ENCODE measurements at places on chromosomes 11 and 22.
A peak's percentile ranks its signal among the peaks of the same experiment; 100 is the strongest.

GRCh38 chr22:44995105-44995514, 14.7 kb downstream of the PHF21B start:
- DNase-seq = no peak

DNA sequence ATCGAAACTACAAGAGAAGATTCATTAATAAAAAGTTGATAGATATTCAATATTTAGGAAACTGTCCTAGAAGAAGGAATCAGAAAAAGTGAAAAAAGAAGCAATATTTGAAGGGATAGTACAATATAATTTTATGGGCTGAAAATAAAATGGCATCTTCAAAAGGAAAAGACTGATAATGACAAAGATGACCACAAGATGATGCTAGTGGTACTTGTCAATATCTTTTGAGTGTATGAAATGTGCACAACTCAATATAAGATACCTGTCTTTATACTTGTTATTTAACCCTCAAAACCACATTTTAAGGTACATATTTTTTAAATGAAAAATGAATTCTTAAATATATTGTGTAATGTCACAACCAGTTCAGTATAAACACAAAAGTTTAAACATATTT, 1059.6 kb upstream of the RAG2 start:
- DNase-seq = no peak

- no peak for DNase-seq
Measured at GRCh38 chr11:118290923-118291322, 13.6 kb upstream of the CD3E start.

GRCh38 chr22:50723991-50724390, 14.0 kb upstream of the ACR start:
- DNase-seq = no peak

- DNase-seq = no peak
Measured at GRCh38 chr11:61287338-61287977, 7.7 kb downstream of the VWCE start.

GRCh38 chr11:108915666-108916065, 250.8 kb downstream of the DDX10 start:
- no peak for DNase-seq

- no peak for DNase-seq
Measured at GRCh38 chr11:123429336-123429735, 733 bp upstream of the GRAMD1B start.

GRCh38 chr11:19268909-19269308, 28.2 kb upstream of the E2F8 start:
- no peak for DNase-seq

DNA sequence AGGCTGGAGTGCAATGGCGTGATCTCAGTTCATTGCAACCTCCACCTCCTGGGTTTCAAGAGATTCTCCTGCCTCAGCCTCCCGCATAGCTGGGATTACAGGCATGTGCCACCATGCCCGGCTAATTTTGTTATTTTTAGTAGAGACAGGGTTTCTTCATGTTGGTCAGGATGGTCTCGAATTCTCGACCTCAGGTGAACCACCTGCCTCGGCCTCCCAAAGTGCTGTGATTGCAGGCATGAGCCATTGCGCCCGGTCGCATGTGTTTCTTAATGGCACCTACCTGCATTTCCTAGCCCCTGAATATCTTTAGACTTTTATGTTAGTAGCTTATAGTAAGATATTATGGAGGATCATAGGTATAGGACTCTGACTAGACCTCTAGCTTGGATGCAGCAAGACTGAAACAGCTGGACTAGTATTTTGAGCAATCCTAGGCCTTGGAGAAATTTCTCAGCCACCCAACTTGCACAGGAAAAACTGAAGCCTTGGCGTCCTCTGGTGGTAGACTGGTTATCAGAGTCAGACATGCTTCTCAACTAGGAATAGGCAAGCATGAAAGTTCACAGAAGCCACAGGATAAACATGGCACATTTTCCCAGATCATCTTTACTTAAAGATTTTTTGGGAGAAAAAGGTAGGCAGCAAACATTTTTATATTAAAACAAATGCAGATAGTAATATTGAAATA, 22.7 kb upstream of the C1QTNF4 start:
- DNase-seq = peak; percentile 76

GRCh38 chr11:86559311-86559945, 113.0 kb downstream of the ME3 start:
- DNase-seq = peak; percentile 75

GRCh38 chr11:9568161-9568853, 5.2 kb upstream of the WEE1 start:
- no peak for DNase-seq

GRCh38 chr22:46061124-46061500, 84.2 kb upstream of the WNT7B start:
- no peak for DNase-seq

DNA sequence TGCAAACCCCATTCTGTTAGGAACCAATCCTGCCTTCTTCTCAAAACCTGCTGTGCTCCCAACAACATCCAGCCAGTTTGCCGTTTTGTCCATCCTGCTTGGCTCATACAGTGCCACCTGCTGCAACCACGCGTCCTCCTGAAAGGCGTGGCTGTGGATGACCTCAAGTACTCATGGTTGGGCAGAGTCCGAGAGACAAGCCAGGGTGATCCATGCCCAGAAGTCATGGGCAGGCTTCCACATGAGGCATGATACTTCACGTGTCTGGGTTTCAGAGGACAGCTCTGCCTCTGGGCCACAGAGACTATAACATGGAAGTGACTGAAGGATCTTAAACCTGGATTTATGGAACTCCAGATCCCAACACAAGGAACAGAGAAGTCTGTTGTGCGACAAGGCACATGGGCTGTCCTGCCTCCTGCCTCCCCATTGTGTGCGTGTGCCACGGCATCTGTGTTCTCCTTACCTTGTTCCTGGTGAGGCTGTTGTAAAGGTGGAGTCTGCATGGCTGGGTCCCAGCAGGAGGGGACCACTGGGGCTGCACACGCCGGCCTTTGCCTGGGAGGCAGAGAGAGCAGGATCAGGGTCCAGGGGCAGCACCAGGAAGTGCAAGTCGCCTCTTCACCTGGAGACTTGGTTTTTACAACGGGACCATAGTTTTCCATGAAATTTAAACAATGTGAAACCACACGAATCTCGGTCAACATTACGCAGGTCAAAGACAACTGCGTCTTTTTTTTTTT, 15.4 kb downstream of the CARS1 start:
- no peak for DNase-seq

- no peak for DNase-seq
Measured at GRCh38 chr11:67483831-67484665, 1.2 kb downstream of the AIP start.

DNA sequence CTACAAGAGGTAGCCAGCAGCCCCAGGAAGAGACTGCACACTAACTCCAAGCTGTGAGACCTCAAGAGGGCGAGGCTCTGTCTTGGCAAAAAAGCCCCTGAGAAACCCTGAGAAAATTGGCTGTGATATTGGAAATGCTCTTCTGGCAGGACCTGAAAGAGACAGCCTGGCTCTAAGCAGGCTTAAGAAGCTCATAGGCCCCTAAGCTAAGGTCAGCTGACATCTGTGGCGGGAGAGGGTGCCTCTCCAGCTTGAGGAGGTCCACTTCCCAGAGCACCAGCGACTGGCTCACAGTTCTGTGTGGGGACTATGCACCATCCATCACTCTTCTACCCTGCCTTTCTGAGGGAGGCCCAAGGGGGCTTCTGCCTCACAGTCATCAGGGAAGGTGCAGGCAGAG, 12.4 kb downstream of the PLEKHA7 start:
- no peak for DNase-seq

DNA sequence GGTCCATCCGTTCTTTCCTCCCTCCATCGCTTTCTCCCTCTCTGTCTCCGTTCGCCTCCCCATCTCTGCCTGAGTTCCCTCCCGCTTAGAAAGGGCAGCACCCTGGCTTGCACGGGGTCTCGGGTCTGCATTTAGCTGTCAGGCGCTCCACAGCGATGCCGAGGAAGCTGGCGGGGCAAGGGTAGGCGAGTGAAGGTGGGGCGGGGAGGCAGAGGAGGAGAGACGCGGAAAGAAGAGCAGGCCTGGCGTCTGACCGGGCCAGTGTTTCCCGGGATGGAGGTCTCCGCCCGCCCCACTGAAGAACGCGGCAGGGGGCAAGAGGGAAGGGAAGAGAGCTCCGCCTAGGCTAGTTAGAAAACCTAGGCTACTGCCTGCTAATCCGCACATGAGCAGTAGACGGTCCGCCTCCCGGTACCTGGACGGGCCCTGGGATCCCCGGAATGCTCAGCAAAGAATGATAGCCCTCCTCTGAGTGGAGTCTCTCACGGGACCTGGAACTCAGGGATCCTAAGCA, 3922.5 kb upstream of the OR11H1 start:
- DNase-seq = no peak

DNA sequence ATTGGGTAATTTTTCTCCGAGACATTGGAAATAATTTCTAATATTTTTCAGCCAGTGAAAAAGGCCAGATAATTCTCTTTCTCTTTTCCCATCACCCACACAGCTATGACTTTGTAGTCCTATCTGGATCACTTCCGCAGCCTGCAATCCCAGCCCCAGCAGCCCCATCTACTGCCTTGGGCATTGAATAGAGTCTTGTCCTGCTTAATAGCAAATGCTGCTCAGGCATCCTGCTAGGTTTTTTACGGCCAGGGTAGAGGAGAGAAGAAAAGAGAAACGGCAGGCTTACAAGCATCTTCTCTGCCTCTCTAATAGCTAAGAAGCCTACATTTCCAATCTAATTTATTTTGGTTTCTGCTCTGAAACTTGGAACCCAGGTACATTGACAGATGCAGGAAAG, 154.3 kb upstream of the B3GAT1 start:
- DNase-seq = no peak

- no peak for DNase-seq
Measured at GRCh38 chr11:94795476-94796189, 27.5 kb downstream of the AMOTL1 start.

DNA sequence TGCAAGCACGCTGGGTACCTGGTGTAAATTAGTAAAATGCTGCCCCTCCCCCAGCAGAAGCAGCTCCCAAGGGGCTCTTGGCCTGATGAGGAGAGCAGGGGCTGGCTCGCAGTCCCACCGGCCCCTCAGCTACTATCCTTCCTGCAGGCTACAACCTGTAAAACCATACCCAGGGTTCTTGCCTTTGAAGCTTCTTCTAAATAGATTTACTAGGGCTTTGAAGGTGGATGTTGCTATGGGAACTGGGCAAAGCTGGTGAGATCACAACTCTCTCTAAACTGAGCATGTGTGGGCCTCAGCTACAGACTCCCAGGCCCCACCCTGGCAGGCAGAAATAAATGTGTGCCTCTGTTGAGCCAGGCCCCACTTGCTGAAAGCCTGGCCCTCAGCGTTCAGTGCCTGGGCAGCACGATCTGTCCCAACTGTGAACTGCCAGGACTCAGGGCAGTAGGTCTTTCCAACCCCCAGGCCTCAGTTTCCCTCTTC, 18.5 kb downstream of the CD5 start:
- no peak for DNase-seq

- peak; percentile 8 for DNase-seq
Measured at GRCh38 chr11:129881570-129882170, 13.7 kb downstream of the NFRKB start.

DNA sequence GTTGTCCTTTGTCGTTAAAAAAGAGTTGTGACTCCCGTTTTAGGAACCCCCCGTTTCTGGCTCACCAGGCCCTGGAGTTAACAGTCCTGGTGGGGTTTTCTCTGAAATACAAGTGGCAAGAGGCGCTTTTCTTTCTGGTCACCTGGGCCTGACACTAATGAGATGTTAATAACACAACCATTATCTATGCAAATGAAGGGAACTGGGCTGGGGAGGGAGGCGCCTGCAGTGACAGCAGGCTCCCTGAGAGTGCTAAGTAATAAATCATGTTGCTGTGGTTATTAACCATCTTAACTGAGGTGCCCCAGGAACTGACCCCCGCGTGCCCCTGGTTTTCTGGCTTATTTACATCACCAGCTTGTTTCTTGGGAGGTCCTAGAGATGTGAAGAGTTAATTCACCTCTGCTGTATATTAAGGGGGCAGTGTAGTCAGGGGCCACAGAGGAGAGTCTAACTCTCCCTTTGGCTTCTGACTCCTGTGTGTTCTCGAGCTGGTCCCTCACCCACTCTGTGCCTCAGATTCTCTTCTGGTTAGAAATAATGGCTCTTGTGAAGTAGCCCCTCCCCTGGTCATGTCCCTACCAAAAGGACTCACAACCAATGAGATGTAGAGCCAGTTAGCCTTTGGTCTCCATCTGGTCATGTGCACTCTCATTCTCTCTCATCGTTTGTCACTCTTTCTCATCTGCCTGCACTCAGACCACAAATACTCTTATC, 276.6 kb upstream of the CADM1 start:
- DNase-seq = no peak

- DNase-seq = no peak
Measured at GRCh38 chr22:39017596-39018365, 3.1 kb upstream of the APOBEC3D start.

GRCh38 chr11:110251836-110252235, 44.6 kb downstream of the RDX start:
- peak; percentile 9 for DNase-seq

GRCh38 chr11:116773203-116774097, 663 bp upstream of the BUD13 start:
- DNase-seq = no peak

DNA sequence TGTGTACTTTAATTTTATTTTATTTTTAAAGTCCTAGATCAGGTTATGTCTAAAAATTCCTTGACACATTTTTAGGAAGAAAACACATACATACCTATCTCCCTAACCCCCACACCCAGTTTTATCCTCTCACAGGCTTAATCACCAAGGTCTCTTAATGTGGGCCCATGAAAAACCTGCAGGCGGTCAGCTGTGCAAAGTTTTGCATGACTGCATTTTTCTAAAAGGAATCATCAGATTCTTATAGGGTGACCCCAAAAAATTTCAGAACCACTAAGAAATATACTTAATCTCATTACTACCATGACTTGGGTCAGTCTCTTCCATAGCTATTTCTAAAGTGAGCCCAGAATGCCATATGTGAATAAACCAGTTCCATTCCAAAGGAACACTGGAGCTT, 19.8 kb downstream of the SAA1 start:
- no peak for DNase-seq

DNA sequence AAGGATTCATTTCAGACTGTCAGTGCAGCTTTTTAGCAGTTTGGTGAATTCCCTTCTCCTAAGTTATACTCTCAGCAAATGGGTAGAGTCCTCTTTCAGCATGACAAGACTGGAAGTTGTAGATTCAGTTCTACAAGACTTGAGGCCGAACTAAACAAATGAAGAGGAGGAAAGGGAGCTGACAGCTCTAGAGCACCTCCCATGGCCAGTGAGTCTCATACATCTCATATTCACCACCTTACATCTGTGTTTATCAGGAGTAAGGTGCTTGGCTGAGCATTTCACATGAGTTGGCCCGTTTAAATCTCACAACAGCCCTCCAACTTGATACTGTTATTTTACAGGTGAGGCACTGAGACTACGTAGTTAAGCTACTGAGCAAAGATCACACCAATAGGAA, 30.4 kb downstream of the SEZ6L start:
- DNase-seq = no peak

All from muscle of back (tissue), 13 donors.